ENCODE measurements at places on chromosomes 5 and 9.

DNA sequence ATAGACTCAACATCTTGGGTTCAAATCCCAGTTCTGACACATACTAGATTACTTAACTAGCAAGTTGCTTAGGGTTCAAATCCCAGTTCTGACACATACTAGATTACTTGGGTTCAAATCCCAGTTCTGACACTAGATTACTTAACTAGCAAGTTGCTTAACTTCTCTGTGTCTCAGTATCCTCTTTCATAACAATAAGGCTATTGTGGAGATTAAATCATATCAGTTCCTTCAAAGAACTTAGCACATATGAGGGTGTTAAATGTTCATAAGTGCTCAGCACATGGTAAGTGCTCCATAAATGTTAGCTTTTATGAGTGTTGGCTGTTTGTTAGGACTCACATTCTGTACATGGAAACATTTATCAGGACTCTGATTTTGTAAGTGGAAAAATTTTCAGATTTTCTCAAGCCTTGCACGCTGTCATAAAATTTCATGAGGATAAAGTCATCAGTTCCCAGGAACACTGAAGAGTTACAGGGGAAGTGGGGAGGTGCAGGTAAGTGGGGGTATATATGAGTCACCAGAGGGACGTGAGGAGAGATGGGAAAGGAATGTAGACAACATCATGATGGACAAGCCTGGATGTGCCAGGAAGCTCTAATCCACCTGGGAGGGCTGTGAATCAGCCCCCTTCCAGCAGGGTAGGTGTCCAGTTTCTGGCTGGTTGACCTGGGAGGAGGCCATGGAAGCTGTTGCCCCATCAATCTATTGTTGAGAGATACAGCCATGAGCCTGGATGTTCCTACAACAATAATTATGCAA lies 532.2 kb upstream of the WWC1 start:
- DNase-seq, result no peak

- peak; percentile 83 for DNase-seq
Observed at GRCh38 chr5:56588636-56589480, 226.5 kb upstream of the MAP3K1 start.

- DNase-seq, result no peak
Observed at GRCh38 chr5:134813407-134813806, 32.4 kb upstream of the C5orf24 start.

- DNase-seq, result peak; percentile 73
Observed at GRCh38 chr9:128882677-128883603, 1.0 kb downstream of the LRRC8A start.

- no peak for DNase-seq
Observed at GRCh38 chr9:137042751-137043727, 2.9 kb downstream of the NPDC1 start.

Measured in left forelimb (tissue), 1 donor.